ENCODE measurements at places on chromosomes 2 and 18.
A peak's percentile ranks its signal among the peaks of the same experiment; 100 is the strongest.

DNA sequence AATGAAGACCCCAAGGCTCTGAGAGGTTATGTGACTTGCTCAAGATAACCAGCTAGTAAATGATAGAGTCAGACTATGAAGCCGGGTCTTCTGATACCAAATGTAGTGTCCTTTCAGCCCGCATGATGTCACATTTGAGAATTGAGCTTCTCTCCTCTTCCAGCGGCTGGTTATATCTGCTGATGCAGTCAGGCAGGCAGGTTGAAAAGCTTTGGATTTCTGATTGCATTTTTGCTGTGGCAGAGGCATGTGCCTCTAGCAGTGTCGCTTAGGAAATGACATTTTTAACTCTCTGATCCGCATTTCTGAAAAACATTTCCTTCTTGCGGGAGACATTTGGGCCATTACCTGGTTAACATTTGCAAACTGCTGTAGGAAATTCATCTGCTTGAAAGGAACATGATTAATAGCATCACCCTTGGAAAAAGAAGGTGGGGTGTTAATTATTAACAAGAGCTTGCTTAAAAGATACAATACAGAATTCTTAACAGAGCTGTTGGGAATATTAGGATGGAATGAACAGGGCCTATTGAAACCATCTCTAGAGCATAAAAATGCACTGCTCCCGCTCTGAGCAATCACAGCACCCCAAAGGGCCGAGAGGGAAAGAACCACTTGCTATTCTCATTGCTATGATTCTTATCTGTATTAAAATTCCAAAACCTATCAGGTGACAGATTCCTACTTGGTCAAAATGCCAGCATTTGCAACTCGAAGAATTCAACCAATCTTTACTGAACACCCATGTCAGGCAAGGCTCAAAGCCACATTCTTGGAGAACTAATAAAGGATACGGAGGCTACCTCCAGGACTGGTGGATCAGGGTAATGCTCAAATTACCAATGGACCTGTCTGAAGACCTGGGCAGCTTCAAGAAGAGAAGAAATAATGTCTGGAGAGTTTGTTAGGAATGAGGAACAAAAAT lies 25.9 kb downstream of the MRO start:
- DNase-seq, result no peak

- DNase-seq, result no peak
These were observed 506.1 kb upstream of the SALL3 start for GRCh38 chr18:78473563-78473962.

- DNase-seq, result no peak
These were observed 15.7 kb downstream of the TGFBRAP1 start for GRCh38 chr2:105313877-105314276.

GRCh38 chr18:59846814-59847490 lies 52.8 kb upstream of the PMAIP1 start:
- DNase-seq, result peak; percentile 24

- no peak for DNase-seq
These were observed 125.4 kb downstream of the COMMD1 start for GRCh38 chr2:62030902-62031301.

- no peak for DNase-seq
These were observed 8.2 kb upstream of the INPP1 start for GRCh38 chr2:190335225-190335559.

DNA sequence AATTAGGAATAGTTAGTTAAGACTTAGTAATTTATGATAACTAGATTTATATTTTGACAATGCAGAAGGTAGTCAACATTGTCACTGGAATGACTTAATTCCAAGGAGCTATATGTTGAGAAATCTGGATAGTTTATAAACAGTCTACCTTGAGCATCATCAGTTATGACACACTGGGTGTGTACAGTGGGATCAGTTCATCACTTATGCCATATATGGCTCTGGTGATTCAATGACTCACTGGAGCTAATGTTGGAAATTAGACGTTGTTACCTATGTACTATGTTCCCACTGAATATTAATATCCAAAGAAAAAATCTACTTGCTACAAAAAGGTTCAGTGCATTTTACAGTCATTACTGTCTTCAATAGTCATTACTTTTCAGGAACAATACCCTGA lies 34.0 kb upstream of the ITPRID2 start:
- peak; percentile 5 for DNase-seq

DNA sequence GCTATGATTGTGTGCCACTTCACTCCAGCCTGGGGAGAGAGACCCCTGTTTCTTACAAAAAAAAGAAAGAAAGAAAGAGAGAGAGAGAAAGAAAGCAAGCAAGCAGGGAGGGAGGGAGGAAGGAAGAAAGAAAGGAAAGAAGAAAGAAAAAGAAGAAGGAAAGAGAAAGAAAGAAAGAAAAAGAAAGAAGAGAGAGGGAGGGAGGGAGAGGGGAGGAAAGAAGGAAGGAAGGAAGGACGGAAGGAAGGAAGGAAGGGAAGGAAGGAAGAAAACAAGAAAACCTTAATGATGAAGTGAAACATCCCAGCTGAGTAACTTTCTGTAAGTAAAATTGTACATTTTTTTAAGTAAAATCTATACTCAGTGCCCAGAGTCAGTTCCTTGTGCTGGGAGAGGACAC lies 75.5 kb upstream of the GLS start:
- no peak for DNase-seq

DNA sequence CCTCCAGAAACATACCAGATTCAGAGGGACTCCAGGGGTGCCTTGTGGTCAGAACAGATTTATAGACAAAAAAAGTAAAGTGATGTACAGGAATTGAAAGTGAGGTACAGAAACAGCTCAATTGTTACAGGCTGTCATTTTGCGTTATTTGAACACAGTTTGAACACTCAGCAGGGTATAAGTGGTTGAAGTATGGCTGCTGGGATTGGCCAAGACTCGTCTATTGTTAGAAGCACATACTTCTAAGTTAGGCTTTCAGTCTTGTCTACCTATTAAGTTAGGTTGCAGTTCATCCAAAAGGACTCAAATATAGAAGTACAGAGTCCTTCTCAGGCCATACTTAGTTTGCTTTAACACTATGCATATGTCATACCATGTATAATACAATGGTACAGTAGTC lies 21.0 kb upstream of the GRB14 start:
- no peak for DNase-seq
